Stimulated activated CD4-positive, alpha-beta T cell treated with anti-CD3 and anti-CD28 coated beads, Interleukin-15, amount 100 ng/mL, for 24 hours (primary cell): ENCODE measurements at places on chromosomes 2 and 18.

GRCh38 chr2:236125541-236125940 is 42.6 kb downstream of the GBX2 start:
- DNase-seq, result no peak

DNA sequence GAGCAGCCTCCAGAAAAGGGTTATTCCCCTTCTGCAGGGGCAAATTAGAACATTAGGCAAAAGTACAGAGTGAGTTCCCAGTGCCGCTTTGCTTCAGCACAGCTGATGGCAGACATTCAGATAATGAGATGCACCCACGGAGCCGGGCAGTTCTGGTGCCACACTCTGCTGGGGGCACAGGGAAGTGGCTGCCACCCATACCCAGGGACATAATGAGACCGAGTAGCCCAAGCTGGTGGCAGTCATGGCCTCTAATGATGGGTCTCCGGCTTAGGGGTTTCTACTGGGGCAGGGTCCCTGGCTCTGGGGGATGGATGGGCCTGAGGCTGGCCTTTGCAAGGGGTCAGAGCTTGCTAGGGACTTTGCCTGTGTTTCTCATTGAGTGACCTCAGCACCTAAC is 26.2 kb downstream of the GLI2 start:
- no peak for DNase-seq

- no peak for DNase-seq
These were observed 160.1 kb upstream of the HNRNPA3 start for GRCh38 chr2:177052471-177052870.

DNA sequence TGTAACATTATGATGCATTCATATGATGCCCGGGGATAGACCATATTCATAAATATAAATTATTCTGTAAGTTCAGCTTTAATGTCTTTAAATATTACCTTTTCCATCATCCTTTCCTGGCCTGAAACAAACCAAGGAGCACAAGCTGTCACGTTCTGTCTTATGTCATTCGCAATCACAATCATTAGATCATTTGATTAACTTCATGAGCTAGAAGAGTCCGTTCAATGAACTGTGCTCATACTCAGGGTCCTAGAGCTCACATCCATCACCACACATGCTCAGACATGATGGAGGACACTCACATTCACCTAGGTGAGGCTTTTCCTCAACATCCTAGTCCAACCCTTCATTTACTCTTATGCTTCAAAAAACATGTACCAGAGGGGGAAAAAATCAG is 599.0 kb upstream of the ID2 start:
- no peak for DNase-seq

- no peak for DNase-seq
These were observed 18.4 kb downstream of the NCKAP1 start for GRCh38 chr2:183019718-183020442.

DNA sequence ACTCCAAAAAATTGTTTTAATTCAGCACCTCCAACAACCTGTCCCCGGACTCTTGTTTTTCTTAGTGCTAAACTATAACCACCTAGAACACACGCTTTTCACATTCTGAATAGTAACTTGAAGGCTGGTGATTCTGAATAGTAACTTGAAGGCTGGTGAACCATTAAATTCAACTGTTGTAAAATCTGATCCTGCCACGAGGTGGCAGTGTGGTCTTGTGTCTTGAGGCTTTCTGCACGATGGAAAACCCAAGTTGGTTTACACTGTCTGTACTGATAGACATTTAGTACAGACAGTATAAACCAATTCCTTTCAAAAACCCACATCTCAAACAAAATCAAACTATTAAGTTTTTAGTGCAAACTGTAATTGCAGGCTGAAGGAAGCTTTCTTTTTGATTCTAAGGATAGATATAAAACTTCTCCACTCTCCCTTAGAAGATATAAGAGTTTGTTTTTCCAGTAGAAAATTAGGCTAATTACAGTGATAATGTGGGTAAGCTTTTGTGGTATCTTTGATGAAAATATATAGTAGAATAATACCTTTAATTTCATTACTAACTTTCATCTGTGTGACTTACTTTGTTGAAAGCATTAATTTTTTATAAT is 57.6 kb downstream of the VAPA start:
- peak; percentile 73 for DNase-seq

GRCh38 chr18:58605027-58606020 is 23.6 kb downstream of the ALPK2 start:
- DNase-seq, result peak; percentile 58

- no peak for DNase-seq
These were observed 129.5 kb downstream of the EVA1A start for GRCh38 chr2:75431276-75431675.
